CD4-positive, alpha-beta T cell treated with Interleukin-17A for 1 hour (primary cell): ENCODE measurements at places on chromosomes 5 and 9.

GRCh38 chr5:122295138-122295537 lies 16.9 kb upstream of the SNCAIP start:
- no peak for DNase-seq

- DNase-seq, result no peak
These were observed 88.1 kb downstream of the FGF1 start for GRCh38 chr5:142597546-142598337.

GRCh38 chr9:13806714-13807113 lies 507.2 kb downstream of the NFIB start:
- no peak for DNase-seq

- DNase-seq, result no peak
These were observed 414.5 kb downstream of the ACTL7B start for GRCh38 chr9:108441251-108441650.

GRCh38 chr5:106093134-106093533 lies 1577.6 kb downstream of the EFNA5 start:
- DNase-seq, result no peak
